ENCODE measurements at places on chromosomes 13 and 19.

DNA sequence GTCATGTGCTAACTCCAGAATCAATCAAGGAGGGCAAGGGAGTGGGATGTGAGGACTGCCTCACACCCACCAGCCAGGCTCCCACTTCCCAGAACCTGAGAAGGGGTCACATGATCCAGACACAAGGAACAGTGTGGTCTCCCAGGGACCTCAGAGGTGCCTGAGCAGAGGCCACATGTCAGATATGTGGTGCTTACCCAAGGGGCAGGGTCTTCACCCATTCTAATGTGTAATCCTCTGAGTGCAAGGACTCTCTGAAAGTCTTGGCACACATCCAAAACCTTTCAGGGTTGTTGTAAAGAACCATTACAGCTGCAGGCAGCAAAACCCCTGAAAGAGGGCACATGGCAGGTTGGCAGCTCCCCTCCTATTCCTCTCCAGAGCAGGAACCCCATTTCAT lies 656.6 kb downstream of the UQCRFS1 start:
- DNase-seq: no peak

DNA sequence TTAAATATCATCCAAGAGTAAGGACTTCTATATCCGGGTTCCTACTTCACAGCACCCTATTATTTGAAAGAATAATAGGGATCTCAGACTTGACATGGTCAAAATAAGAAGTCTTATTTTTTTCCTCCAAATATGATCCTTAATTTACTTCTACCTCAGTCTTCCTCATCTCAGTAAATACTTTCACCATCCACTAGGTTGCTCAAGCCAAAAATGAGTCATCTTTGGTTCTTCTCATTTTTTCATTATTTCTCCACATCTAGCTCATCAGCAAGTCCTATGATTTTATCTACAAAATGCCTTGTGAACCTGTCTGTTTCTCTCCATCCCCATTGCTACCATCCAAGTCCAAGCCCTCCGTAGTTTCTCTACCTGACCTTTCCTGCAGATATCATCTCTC lies 121.9 kb upstream of the GJB6 start:
- no peak for DNase-seq

GRCh38 chr19:2044709-2045500 lies 6.1 kb downstream of the MKNK2 start:
- DNase-seq: no peak

- DNase-seq: no peak
These were observed 492.0 kb downstream of the FGF9 start for GRCh38 chr13:22162889-22163288.

- DNase-seq: peak; percentile 97
These were observed at the start of gene RAD23A for GRCh38 chr19:12945479-12946091. Gene RAD23A, plus strand, starts transcription at chr19:12945862. Its CDS starts 87 bp downstream, at chr19:12945949.

DNA sequence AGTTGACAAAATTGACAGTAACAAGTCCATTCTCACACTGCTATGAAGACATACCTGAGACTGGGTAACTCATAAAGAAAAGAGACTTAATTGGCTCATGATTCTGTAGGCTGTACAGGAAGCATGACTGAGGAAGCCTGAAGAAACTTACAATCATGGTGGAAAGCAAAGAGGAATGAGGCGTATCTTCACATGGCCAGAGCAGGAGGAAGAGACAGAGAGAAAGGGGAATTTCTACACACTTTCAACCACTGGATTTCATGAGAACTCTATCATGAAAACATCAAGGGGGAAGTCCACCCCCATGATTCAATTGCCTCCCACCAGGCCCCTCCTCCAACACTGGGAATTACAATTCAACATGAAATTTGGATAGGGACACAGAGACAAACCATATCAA lies 758.4 kb upstream of the SLITRK1 start:
- DNase-seq: no peak

GRCh38 chr19:45621976-45622503 lies 17.2 kb downstream of the EML2 start:
- DNase-seq: no peak

- no peak for DNase-seq
These were observed 110.1 kb downstream of the KCTD15 start for GRCh38 chr19:33906578-33907335.

DNA sequence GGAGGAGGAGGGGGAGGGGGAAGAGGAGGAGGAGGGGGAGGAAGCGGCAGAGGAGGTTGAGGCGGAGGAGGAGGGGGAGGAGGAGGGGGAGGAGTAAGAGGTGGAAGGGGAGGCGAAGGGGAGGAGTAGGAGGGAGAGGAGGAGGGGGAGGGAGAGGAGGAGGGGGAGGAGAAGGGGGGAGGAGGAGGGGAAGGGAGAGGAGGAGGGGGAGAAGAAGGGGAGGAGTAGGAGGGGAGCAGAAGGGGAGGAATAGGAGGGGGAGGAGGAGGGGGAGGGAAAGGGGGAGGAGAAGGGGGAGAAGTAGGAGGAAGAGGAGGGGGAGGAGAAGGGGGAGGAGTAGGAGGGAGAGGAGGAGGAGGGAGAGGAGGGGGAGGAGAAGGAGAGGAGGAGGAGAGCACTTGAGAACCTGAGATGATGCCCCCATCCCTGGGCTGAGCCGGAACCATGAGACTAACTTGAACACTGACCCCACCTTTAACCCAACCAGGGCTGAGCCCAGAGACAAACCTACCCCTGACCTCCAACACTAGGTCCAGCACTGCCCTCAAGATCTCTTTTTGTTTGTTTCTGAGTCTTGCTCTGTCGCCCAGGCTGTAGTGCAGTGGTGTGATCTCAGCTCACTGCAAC lies 12.6 kb downstream of the ABCA7 start:
- no peak for DNase-seq

- no peak for DNase-seq
These were observed 67.0 kb upstream of the SERP2 start for GRCh38 chr13:44306371-44307192.

GRCh38 chr19:4052993-4053422 lies 13.7 kb downstream of the ZBTB7A start:
- no peak for DNase-seq

GRCh38 chr19:56114051-56114777 lies 6.9 kb downstream of the ZNF787 start:
- DNase-seq: no peak

- no peak for DNase-seq
These were observed 154.0 kb upstream of the TSHZ3 start for GRCh38 chr19:31503211-31503610.

DNA sequence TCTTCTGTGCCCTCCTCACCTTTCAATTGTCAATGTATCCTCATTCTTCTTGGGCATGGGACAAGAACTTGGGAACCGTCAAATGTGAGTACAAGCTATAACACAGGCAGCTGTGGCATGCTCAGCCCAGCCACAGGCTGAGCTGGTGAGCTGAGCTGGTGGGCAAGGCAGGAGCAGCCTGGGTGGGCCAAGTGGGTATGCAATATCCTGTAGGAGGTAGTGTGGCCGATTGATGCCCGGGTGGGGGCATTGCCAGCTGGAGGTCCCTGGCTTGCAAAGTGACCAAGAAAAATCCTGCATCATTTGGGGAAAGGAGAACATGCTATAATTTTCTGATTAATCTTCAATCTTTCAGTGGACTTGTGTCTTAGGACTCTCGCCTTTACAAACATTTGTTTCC lies 507.2 kb upstream of the SLC10A2 start:
- no peak for DNase-seq

GRCh38 chr19:7545300-7545699 lies 9.8 kb downstream of the PNPLA6 start:
- DNase-seq: no peak

- no peak for DNase-seq
These were observed 461 bp downstream of the LILRA2 start for GRCh38 chr19:54574051-54574450.

GRCh38 chr19:31981545-31981944 lies 363.9 kb upstream of the ZNF507 start:
- no peak for DNase-seq

- no peak for DNase-seq
These were observed 16.3 kb upstream of the DCT start for GRCh38 chr13:94495806-94496205.

DNA sequence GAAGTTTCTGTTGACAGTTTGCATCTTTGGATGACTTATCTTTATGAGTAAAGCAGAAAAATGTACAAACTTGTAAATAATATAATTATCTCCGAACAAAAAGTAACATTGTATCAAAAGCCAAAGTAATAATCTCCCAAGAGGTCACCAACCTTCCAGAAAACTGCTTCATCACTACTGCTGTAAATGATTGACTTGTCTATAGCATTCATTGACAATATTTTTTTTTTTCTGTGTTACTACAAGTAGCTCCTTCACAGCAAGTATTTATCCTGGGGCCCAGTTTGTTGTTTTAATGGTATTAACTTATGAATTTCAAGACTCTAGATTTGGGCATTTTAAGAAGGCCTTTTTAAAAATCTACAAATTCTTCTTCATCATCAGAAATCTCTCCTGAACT lies 242.4 kb downstream of the KLF12 start:
- DNase-seq: no peak

- DNase-seq: no peak
These were observed 80.0 kb downstream of the WDFY2 start for GRCh38 chr13:51663973-51664957.

DNA sequence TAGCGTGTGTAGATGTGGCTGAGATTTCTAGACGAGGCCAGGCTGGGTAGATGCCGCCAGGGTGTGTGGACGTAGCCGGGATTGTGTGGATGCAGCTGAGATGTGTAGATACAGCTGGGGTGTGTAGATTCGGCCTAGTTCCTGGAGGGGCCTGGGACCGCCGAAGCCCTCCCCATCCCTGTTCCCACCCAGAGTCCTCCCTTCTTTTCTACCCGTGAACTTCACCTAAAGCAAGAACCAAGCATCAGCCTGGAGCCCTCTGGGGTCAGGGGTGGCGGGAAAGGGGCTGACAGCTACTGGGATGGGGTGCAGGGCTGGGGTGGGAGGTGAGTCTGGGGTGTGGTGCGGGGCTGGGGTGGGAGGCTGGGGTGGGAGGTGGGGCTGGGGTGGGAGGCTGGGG lies 768 bp downstream of the TMPRSS9 start:
- no peak for DNase-seq

- DNase-seq: no peak
These were observed 7.7 kb upstream of the CSNK1G2 start for GRCh38 chr19:1933244-1933643.

- no peak for DNase-seq
These were observed 177.1 kb downstream of the PCCA start for GRCh38 chr13:100266026-100266425.

DNA sequence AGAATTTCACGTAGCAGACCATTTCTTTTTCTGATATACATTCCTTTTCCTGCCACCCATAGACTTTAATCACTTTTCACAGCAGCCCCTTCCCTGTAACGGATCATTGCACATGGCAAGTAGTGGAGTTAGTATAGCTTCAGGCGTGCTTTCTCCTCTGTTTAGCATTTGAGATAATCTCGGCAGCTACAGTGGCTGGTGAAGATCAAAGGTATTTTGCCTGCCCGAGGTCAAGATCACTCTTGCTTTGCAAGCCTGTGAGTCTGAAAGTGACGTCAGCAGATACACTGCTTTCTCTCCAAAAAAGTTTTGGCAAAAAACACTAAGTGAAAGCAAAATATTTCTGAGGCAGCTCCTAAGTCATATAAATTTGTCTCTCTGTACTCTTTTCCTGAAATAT lies 260.0 kb downstream of the NDFIP2 start:
- DNase-seq: no peak

GRCh38 chr13:71829547-71829946 lies 37.5 kb downstream of the DACH1 start:
- no peak for DNase-seq

- no peak for DNase-seq
These were observed 362.8 kb downstream of the NALCN start for GRCh38 chr13:101053301-101054093.

GRCh38 chr19:53624771-53625545 lies 6.8 kb upstream of the DPRX start:
- no peak for DNase-seq

- no peak for DNase-seq
These were observed 547.9 kb downstream of the FGF9 start for GRCh38 chr13:22218797-22219196.

- no peak for DNase-seq
These were observed 593 bp downstream of the CADM4 start for GRCh38 chr19:43638995-43639518.

DNA sequence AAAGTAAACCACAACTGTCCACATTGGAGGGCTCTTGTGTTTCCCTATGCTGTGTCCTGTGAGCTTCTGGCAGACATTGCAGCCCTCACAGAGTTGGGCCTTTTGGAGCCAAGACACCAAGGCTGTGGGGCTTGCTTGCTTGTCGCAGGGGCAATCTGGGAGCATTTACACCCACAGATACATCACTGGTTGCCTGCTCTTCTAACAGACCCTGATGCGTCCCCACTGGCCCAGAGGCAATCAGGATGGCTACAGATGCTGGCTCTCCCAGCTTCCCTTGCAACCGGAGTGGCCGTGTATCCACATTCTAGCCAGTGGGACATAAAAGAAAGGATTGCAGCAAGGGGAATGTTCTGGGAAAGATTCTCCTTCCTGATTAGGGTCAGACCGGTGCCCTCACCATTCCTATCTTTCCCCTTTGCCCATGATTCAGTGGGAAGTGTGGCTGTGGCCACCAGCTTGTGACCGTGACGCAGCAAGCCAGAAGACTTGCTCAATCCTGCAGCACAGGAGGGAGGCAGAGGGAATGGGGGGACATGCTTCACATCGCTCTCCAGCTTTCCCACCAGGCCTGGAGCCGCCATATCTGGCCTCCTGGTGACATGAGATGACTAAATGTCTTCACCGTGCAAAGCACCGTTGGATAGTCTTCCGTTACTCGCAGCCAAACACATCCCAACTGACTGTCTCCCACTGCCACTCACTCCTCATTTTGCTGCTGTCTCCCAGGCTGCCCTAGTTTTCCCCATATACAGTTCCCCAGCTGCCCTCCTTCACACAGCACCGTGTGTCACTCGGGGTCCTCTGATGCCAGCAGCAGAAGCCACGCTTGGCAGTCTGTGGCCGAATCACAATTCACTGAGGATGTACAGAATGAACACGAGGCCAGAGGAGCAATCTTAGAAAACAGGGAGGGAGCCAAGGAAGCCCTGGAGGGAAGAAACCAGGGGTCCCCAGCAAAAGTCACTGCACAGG lies 151.0 kb downstream of the DPF1 start:
- no peak for DNase-seq

GRCh38 chr19:383040-383439 lies 25.9 kb downstream of the C2CD4C start:
- no peak for DNase-seq

GRCh38 chr13:99367106-99367616 lies 60.0 kb upstream of the GPR183 start:
- DNase-seq: no peak
